BJ (cell line): ENCODE measurements at places on chromosomes 6 and 20.

DNA sequence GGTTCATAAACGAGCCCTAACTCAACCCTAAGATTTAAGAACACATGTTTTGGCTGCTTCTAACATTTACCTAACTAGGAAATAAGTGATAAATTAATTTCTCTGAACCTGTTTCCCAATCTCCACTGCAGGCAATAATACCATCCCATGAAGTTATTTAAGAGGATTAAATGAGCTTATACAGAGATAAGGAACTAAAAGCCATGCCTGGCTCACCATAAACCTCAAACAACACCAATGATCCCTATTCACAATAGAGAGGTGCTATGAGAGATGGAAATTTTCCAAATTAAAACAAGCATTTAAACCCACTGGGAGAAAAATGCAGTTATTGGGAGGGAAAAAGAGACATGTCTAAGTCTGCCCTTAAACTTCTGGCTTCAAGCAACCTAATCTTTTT lies 33.9 kb upstream of the KLHL31 start:
- DNase-seq, result no peak

GRCh38 chr6:122400121-122400450 lies 634 bp downstream of the HSF2 start:
- no peak for DNase-seq

DNA sequence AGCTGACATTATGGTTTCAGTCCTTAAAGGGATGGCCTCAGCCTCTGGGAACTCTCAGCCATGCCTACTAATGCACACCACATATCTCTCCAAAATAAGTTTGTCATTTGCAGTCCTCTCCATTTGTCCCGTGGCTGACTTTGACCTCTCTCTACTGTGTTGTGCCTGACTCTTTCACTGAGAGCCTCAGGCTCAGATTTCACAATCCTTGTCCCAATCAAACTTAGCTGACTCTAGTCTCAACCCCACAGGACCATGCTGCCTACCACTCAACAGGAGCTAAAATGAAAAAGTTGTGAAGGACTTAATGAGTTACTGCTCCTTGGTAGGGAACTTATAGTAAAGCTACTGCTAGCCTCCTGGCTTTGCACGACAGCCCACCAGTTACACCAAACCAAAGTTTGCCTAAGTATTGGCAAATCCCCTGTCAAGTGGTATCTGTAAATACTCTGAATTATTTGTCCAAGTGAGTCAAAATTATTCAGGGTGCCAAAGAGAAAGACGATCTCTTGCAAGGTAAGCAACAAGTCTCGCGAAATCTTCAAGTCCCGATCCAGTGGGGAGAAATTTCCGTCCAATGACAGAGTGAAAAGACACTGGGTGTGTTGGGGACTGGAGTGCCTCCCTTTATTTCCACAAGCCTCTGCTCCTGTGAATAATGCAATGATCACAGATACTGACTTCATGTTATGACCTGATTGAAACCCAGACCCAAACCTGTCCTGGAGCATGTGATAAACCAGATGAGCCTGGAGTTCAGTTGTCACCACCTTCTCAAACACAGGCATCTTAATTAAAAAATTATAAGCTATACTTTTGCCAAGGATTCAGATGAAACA lies 124.4 kb upstream of the FOXQ1 start:
- no peak for DNase-seq

GRCh38 chr6:27867051-27867944 lies 44.9 kb downstream of the OR2B2 start:
- DNase-seq, result no peak

DNA sequence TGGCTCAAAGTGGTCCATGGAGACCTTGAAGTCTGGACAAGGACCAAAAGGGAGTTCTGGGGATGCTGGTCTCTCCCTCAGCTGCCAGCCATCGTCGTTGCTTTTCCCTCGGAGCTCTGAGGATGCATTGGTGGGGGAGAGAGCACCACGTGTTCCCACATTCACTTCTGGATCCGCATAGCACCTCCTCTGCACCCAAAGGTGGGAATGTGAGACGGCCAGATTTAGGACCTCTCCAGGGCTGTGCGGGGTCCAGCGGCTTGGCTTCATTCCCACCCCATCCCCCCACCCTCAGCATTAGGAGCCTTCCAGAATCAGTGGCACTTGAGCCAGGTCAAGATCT lies 1.1 kb downstream of the EPB41L1 start:
- DNase-seq, result no peak

DNA sequence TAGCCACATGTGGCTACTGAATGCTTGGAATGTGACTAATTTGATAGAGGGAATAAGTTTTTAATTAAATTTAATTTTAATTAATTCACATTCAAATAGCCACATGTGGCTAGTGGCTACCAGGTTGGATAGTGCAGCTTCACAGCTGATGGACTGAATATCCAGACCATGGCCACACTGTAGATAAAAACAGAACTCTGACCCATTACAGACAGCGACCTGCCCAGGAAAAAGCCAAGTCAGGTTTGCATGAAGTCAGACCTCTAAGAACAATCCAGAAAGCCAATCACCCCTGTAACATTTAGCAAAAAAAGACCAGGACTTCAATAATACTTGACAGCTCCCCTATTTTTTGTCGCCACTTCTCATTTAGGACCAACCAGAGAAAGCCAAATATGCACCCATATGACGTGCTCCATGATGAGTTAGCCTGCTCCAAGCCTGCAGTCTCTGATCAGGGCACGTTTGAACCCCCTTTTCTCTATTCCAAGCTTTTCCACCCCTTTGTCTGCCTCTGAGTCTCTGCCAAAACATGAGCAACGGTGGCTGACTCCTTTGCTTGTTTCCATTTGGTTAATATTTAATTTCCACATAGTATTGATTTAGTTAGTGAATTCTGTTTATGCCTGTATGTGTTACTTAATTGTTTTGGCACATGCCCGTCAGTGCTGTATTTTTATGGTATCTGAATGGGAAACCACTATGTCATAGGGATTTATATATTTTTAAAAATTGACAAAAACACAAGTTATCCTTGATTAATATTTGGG lies 636.3 kb downstream of the UTRN start:
- no peak for DNase-seq

- no peak for DNase-seq
Observed at GRCh38 chr6:108958900-108959770, 110.9 kb downstream of the ARMC2 start.

DNA sequence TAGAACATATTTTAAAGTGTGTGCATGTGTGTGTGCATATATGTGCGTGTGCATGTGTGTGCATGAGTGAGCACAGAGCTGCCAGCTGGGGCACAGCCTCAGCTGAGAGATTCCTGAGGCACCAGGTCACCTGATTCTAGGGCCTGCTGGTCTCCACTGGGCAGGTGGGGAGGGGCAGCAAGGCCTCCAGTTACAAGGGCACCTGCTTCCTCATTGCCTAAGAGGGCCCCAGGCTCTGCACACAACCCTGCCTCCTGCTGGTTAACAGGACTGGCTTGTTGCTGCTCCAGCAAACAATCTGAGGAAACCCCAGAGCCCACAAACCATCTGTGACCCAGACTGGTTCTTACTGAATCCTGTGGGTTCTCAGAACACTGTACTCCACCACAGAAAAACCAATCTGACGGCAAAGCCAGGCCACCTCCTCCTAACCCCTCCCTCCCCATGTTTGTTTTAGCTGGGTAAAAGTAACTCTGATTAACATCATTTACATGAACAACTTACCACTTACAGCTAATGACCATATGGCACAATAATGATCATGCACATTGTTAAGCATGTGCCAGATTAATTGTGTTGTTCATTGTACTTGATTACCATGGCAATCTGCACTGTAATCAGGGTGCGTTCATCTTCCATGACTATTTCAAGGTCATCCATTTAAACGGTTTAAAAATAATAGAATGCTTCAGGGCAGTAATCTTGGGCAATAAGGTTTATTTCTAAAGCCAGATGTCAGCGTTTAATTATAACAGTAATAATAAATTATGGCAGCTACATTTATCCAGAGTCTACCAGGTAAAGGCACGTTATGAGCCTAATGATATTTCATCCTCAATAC lies 23.1 kb upstream of the UBE2J1 start:
- no peak for DNase-seq

DNA sequence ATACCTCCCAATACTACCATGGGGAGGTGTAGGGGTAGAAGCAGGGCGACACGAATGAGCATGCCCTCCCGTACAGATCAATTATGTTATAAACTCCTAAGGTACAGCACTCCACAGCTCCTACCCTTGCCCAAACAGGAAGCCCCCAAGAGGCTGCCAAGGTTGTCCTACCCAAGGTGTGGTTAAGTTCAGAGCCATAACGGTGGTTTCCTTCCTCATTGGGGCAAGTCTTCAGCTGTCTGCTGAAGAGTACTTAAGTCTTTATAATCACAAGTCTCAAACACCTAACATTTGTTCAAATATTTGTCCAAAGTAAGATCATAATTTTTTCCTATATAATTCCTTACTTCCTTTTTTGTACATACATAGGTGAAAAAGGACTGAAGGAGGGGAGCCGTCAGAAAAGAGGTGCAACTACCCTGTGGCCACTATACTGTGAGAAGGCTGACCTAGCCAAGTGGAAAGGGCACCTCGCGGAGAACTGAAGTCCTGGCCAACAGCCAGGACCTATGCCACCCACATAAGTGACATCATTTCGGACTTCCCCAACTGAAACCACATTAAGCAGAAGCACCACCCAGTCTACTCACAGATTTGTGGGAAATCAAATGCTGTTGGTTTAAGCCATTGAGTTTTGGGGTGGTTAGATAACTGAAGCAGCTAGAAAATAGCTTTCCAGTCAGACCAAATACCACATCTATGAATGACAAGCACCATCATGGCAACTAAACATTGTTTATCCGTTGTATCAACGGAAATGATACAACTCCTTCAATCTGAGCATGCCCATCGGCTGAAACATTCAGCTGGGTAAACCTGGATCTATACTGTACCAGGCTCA lies 2.9 kb upstream of the RAB22A start:
- no peak for DNase-seq

DNA sequence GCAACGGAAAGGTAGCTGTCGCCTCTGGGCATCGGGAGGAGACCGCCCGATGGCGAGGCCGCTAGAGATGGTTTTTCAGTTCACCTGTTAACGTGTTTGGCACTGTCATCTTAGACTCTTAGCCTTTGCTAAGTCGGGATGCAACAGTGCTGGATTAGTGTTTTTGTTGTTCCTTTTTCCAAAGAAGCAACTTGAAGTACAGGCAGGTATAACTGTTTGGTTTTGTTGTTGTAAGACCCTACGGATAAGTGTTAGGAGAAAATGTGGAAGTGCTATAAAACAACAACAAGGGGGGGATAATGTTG lies 723 bp downstream of the MANEA start:
- no peak for DNase-seq

- DNase-seq, result no peak
Observed at GRCh38 chr20:37627060-37627766, 66.6 kb upstream of the CTNNBL1 start.

DNA sequence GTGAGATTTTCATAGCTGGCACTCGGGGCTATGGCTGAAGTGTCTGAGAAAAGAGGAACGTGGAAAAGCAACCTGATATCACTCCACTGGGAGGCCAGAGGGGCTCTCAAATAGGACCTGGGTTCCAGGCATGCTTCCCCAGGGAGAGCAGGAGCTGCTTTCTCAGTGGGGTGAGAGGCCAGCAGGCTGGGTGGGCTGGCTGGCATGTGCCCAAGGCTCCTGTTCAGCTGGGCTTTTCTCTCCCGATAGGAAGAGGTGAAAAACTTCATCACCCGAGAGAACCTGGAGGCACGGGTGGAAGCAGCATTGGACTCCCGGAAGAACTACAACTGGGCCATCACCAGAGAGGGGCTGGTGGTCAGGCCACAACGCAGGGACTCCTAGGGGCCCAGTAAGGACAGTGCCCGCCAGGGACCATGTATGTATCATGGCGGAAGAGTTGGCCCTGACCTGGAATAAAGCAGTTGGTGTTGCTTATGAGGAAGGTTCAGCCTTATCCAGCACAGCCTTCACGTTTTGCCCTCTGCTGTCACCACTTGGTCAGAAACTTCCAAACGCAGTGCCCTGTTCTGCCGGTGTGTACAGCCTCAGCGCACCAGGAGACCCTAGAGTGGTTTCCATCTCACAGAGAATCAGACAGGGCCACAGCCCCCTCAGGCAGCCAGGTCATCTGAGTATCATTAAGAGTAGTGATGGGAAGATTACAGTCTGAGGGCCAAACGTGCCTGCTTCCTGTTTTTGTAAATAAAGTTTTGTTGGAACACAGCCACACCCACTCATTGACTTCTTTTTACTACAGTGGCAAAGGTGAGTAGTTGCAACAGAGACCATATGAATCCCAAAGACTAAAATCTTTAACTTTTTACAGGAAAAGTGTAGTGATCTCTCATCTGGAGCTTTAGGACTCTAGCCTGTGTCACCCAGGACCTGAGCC lies 1.9 kb downstream of the MRPS26 start:
- no peak for DNase-seq

GRCh38 chr6:14762077-14762476 lies 483.8 kb upstream of the JARID2 start:
- no peak for DNase-seq

- DNase-seq, result no peak
Observed at GRCh38 chr6:131510094-131510493, 62.9 kb upstream of the ARG1 start.

DNA sequence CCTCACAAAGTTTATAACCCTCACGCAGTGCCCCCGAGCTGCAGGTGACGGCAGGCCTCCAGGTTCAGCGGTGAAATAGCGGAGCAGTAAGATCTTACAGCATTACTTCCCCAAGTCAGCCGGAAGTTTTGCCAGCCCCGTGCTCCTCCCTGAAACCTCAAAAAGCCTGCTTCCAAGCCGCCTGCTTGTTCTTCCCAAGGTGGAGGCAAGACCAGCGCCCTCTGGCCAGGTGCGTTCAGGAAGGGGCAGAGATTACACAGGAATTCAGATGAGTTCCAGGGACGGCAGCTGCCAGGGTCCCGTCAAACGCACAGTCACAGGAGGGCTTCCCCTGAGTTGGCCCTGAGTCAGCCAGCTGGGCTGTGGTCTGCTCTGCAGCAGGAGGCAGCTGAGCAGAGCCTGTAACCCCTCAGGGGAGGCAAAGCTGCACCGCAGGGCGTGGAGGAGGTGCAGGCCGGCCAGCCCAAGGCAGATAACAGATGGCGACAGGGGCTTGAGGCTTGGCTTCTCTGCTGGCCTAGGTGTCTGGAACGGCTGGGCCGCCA lies 124.1 kb upstream of the RPS6KA2 start:
- DNase-seq, result no peak

GRCh38 chr6:161079566-161080262 lies 88.1 kb downstream of the MAP3K4 start:
- peak; percentile 21 for DNase-seq

- no peak for DNase-seq
Observed at GRCh38 chr6:89212472-89212871, 4.7 kb downstream of the GABRR1 start.
